ENCODE measurements at places on chromosomes 1 and 21. TPM values are rescaled to one million over a fixed set of nuclear protein-coding genes. Genes with fewer than 3 reads are reported as not detected.
A peak's percentile ranks its signal among the peaks of the same experiment; 100 is the strongest.

The FCRL6 gene
- not detected for total RNA-seq

The CTTNBP2NL gene
- 83.8 TPM for total RNA-seq

The PRELP gene
- total RNA-seq, result 0.05 TPM

DNA sequence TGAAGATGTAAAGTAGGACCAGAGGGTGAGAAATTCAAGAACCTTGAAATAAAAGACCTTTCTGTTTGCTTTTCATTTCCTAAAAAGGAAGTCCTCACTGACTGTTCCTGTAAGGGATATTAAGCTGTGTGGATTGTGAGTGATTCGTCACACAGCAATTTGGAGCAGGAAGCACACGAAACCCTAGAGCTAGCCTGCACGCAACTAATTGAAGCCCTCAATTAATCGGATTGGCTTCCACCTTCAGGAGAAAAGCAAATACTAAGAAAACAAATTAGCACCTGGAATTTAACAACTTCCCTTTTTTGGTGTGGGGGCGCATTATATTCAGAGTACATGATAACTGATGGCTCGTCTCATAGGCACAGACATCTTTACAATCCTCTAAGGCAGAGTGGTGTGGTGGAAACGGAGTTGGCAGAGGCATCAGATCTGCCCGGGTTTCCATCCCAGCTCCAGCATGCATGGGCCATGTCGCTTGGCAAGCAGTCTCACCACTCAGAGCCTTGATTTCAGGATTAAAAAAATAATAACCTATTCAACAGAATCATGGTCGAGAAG lies 95.2 kb downstream of the KCNJ15 start:
- peak; percentile 95 for DNase-seq

DNA sequence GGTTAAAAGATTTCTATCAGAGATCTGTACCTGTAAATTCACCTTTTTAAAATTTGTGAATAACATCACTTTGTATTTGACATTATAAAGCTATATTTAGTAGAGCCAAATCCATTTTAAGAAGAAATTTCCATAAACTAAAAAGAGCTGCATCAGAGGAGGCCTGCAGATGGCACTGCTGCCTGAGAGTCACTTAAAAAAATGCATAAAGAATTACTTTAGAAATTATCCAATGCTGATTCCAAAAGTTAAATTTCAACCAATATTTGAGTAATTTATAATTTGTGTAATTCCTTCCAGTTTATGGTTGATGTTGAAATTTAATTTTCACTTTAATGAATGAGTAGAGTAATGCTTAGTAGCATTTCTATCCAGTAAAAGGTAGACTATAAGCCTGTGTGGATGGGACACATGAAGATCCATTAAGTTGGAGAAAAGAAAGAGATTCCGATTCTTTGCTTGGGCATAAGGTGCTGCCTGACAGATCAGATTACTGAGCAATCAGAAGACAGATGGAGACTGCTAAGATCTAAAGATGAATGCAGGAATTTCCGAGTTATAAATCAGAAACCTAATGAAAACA lies 20.7 kb upstream of the RPE65 start:
- DNase-seq, result peak; percentile 15

- DNase-seq, result no peak
These were observed 179.2 kb downstream of the NFIA start for GRCh38 chr1:61261595-61261994.

Measured in renal cortical epithelial cell (primary cell).